Activated T-helper 1 cell treated with anti-CD3 and anti-CD28 coated beads, Interleukin-2, amount 50 U/mL, for 16 hours (primary cell): ENCODE measurements at places on chromosomes 1 and 21.

DNA sequence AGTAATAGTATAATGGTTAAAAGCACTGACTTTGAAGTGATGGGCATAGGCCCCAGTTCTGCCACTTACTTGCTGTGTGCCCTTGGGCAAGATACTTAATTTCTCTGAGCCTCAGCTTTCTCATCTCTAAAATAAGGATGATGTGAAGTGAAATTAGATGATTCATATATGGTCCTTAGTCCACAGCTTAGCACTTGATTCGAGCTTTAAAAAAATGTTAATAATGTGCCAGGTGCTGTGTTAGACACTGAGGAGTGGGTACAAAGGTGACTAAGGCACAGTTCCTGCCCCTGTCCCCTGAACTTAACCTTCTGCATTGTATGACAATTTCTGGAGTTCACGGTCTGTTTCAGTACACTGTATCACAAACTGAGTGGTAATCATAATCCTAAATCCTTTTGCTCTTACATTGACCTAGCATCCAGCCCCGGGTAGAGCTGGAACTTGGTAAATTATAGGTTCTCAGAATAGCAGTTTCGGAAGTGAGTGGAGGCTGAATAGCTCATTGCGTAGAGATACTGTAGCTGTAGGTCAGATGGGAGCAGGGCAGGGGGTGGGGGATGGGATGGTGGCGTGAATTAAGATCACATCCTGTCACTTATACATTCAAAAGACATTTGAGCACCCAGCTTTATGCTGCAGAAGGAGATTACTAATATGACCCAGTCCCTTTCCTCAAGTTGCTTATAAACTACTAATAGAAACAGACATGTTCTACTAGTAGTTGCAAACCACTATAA is 1.5 kb downstream of the ZNF691 start:
- DNase-seq: no peak

DNA sequence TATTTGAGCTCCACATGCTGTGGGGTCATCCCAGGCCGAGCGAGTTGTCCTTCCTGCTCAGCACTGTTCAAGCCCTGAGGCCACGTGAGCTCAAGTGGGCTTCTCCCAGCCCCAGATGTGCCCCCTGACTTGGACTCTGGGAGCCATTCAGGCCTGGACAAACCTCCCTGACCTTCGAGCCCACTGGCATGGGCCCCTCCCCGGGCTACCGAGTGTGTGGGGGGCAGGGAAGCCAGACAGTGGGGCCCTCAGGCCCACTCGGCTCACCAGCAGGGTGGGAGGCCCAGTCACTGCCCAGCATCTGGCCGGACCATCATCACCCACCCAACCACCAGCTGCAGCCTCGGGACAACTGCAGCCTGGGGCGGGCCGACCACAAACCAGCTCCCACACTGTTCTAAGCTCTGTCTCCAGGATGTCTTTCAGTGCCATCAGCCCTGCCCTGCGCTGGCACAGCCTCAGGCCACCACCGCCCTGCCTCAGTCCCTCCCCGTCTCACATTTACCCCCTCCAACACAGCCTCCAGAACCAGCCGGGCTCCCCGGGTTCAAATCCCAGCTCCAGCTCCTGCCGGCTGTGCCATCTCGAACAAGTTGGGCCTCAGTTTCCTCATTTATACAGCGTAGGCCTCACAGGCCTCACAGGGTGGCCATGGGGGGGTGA is 20.9 kb upstream of the PLEKHG5 start:
- no peak for DNase-seq

DNA sequence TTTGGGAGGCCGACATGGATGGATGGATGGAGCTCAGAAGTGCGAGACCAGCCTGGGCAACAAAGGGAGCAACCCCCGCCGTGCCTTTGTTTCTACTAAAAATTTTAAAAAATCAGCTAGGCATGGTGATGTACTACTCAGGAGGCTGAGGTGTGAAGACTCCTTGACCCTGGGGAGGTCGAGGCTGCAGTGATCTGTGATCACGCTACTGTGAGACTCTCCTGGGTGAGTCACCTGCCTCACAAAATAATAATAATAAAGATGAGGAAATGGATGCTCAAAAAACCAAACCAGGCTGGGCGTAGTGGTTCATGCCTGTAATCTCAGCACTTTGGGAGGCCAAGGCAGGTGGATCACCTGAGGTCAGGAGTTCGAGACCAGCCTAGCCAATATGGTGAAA is 19.2 kb downstream of the DSTYK start:
- DNase-seq: no peak

DNA sequence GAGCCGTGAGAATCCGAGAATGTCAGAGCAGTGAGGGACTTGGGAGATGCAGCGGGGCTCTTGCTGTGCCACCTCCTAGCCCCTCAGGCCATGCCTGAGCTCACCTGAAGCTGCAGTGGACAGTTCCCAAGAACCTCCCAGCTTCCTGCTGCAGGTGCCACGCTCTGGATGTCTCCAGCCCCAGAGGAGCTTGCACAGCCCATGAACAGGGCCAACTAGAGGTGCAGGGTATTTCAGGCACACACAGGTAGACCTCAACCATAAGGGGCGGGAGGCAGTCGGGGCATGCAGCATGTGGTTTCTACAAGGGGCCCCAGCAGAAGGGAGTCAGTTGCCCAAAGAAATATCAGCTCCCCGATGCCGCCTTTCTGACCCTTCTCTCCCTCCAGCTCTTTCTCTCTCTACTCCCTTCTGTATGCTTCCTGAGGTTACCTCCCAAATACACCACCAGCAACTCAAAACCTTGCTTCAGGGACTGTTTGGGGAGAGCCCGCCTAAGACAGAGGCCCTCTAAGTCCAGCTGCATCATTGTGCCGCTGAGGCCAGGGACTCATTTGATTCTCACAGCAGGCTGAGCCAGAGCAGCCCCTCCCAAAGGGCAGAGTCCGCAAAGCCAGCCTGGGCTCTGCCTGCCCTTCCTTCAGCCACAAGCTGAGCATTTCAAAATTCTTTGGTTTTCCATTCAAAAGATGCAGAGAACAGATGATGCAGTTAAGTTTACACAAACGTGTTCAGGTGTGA is 209.8 kb downstream of the MATN1 start:
- no peak for DNase-seq

GRCh38 chr1:6500544-6501278 is 9.2 kb upstream of the PLEKHG5 start:
- no peak for DNase-seq

DNA sequence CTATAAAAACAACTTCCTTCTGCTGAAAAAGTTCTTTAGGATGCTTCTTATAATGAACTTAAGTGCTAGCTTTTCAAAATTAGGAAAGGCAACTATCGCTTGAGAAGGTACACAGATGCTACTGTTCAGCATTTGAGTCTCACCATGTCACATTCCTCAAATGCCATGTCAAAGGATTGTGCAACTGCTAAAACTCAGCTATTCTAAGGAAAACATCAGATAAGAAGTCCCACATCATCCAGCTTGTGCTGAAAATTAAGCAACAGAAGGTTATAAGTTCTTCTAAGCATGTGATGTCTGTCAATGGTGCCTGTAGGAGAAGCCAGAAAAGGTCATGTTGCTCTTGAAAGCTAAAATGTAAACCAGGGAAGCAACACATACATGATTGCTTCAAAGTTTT is 36.5 kb downstream of the MCOLN2 start:
- no peak for DNase-seq
